Activated CD8-positive, alpha-beta T cell treated with anti-CD3 and anti-CD28 coated beads for 36 hours (primary cell): ENCODE measurements at places on chromosomes 1 and 21.

- DNase-seq: no peak
These were observed 228.8 kb downstream of the DISC1 start for GRCh38 chr1:231855361-231855760.

DNA sequence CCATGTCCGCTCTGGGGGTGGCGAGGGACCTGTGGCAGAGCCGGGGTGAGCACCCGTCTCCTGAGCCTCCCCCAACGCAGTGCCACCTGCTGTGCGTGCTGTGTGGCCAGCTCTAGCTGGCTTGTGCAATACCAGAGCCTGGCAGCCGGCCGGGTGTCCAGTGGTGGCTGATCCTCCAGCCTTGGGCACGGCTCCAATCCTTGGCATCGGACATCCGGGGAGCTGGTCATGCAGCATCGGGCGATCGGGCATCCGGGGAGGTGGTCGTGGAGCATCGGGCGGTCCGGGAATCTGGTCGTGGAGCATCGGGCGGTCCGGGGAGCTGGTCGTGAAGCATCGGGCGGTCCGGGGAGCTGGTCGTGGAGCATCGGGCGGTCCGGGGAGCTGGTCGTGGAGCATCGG is 8.1 kb downstream of the SLX9 start:
- no peak for DNase-seq

DNA sequence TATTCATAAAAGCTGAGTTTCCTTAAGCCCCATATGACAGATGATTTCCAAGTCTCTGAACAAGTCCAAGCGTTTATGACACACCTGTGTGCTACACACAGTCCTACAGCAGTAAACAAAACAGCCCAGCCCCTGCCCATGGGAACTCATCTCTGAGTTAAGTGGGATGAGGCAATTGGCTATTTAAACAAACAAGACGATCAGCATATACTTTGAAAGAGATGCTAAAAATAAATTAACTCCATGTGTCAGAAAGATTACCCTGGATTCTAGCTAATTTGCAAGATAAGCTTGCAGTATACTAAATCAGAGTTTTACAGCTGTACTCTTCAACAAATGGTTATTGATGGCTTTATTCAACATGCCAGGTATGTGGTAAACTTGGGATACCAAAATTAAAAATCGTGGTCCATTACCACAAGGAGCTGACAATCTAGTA is 7.0 kb downstream of the PSMG1 start:
- DNase-seq: no peak

DNA sequence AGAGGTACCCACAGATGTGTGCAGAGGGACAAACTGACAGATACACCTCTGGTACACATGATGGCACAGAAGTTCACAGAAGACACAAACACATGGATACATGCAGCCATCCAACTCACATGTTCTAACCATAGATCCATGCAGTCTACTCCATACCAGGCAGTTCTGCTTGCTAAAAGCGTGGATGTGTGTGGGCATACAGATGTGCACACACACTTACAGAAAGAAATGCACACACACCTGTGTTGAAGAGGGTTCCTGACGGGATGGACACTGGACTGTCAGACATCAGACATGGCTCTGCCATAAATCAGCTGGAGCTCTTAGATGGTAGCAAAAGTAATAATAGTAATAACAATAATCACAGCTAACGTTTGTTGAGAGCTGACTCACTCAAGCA is 6.8 kb downstream of the CD52 start:
- DNase-seq: no peak

- no peak for DNase-seq
These were observed 12.7 kb upstream of the CDK18 start for GRCh38 chr1:205491794-205492193.

GRCh38 chr21:33394260-33394659 is 9.0 kb upstream of the IFNGR2 start:
- DNase-seq: no peak
